HTR-8/SVneo (cell line): ENCODE measurements at places on chromosomes 2 and 18.

- no peak for DNase-seq
These were observed 71.2 kb upstream of the RBM44 start for GRCh38 chr2:237727363-237727762.

DNA sequence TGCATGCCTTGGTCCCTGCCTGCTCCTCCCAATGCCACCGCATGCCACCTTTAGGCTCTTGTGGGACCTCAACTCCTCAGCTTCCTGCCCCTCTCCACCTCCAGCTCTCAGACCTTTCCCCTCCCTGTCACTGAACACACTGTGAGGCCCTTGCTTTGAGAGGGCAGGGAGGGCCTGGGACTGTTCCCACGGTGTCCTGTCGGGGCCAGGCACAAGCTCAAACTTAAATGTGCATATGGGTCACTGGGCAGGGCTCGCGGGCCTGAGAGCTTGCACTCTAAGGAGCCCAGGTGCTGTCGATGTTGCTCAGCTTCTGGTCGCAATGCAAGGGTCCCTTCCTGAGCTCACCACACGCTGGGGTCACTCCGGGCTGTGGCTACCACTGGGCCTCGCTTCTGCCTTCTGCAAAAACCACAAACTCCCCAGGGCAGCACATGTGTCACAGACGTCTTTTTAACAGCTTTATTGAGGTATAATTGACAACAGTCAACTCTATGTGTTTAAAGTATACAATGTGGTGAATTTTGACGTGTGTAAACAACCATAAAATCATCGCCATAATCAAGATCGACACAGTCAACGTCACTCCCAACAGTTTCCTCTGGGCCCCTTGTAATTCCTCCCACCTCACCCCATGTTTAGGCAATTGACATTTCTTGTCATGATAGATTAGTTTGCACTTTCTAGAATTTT, 11.9 kb upstream of the B3GNT7 start:
- no peak for DNase-seq

DNA sequence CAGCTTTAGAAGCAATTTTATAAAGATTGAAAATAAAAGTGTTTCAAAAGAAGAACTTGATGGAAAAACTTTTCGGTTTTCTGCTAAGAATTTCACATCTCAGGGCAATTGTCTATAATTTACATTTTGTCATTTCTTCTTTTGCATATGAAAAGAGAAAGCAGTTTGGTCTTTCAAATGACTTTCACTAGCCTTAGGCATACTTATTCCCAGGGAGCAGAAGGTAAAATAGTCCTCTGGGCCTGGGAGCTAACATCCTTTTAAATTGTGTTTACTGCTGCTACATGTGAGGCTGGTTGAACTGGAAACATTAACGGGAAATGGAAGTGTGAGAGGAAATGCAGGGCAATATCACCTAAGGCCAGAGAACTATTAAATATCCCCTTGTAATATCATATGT, 37.1 kb downstream of the MYO3B start:
- no peak for DNase-seq

DNA sequence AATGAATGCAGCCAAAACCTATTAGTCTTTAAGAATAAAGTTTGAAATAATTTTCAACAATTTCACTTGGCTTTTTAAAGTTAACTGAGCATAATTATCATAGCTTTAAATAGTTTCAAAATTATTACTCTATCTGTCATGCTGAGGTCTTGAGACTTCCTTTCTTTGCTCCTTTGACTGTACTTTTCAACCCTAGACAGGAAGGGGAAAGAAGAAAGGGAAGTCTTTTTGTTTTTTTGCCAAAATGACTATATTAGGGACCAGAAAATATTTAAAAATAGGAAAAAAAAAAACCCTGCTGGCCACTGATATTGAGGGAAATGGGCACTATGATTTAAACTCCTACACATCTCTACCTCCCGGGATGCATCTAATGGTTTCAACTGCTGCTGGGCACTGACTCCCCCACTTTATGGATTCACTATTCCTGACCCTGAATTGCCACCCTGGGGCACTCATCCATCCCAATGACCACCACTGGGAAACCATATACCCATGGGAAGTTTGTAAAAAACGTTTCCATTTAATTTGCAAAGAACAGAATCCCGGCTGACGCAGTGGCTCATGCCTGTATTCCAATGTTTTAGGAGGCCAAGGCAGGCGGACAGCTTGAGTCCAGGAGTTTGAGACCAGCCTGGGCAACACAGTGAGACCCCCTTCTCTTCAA, 50.5 kb downstream of the GAREM1 start:
- no peak for DNase-seq
